ENCODE measurements at places on chromosomes 11 and 22.

- DNase-seq: no peak
These were observed 31.0 kb downstream of the TPCN2 start for GRCh38 chr11:69079661-69080256.

DNA sequence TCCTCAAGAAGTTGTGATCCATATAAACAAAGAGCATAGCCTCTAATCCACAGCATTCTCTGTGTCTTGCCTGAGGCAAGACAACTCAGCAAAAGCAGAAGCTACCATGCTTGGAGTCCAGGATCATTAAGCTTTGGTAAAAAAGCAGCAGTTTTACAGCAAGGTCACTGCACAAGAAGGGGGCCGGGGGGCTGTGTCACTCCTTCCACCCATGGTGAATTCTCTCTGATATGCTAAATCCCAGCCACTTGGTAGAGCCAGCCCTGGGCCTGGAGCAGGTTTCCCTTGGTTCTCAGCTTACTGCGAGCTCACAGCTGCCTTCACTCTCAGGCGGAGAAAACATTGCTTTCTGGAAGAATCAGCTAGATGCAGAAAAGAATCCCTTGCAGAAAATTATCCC is 144.7 kb downstream of the TENM4 start:
- no peak for DNase-seq

- no peak for DNase-seq
These were observed 3.5 kb downstream of the H19 start for GRCh38 chr11:1994121-1994520.

- peak; percentile 28 for DNase-seq
These were observed 21.6 kb downstream of the IMMP1L start for GRCh38 chr11:31487848-31488247.

- no peak for DNase-seq
These were observed 709.4 kb upstream of the KIRREL3 start for GRCh38 chr11:127709960-127710359.

DNA sequence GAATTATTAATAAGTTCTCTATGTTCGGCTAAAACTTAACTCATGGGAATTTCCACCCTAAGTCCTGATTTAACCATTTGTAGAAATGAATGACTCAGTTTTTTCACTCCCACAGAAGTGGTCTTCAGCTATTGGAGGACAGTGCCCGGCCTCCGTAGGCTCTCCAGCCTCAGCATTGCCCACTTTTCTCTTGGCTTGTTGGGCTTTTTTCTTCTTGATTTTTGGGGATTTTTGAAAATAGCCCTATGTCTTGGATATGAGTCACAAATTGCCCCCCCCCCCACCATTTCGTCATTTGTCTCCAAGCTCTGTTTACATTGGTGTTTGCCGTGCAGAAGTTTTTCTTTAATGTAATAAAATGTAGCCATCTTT is 66.7 kb downstream of the PACS1 start:
- peak; percentile 35 for DNase-seq

DNA sequence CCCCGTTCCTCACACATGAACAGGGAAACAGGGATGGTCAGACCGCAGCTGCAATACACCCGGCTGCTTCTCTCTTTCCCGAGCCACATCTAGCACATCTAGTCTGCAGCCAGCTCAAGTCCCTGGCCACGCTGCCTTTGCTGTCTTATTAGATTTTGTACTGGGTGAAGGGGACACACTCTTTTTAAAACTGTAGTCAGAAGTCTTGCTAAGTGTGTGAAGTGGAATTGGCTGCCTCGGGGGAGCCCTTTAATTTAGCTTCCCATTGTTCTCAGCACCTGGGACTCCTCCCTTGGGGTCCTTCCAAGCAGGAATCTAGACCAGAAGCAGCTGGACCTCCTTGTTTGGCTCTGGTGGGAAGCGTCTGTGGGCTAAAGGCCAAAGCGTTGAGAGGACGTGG is 420.0 kb downstream of the CTTN start:
- no peak for DNase-seq

GRCh38 chr11:6362873-6363678 is 27.2 kb upstream of the SMPD1 start:
- DNase-seq: peak; percentile 79

- DNase-seq: no peak
These were observed 16.5 kb downstream of the SLC22A12 start for GRCh38 chr11:64607381-64607985.

DNA sequence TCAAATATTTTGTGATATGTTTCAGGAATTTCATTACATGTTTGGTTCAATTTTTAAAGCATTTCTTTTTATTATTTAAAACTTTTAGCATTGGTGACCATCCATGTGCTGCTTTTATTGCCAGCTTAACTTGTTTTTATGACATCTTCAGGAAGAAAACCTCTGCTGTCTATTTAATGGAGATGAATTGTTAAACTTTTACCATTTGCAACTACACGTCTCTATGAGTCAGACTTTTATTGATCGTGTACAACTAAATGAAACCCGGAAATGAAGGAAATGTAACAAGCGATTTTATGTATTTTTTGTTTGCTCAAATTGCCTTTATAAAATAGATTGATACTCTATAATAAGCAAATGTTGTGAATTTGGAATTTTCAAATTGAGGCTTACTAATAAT is 113.0 kb downstream of the PTPRJ start:
- DNase-seq: no peak

DNA sequence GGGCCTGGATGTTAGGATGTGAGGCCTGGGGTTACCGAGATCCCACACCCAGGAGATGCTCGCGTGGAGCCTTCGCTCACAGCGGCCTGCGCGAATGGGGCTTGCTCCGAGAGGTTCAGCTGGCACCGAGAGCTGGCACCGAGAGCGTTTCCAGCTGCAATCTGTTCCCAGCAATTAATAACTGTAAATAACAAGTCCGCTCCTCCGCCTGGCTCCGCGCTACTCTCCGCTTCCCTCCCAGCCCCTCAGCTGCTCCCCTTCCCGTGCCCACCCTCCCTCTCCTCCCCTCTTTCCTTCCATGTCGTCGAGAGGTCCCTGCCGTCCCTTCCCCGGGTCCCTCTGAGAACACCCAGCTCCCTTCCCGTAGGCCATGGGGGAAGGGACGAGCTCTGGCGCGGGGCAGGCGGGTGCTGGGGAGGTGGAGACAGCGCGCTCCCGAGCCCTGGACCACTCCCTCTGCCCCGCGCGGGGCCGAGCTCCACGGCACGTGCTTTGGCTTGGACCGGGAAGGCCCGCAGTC is 110.8 kb downstream of the WNT7B start:
- no peak for DNase-seq

DNA sequence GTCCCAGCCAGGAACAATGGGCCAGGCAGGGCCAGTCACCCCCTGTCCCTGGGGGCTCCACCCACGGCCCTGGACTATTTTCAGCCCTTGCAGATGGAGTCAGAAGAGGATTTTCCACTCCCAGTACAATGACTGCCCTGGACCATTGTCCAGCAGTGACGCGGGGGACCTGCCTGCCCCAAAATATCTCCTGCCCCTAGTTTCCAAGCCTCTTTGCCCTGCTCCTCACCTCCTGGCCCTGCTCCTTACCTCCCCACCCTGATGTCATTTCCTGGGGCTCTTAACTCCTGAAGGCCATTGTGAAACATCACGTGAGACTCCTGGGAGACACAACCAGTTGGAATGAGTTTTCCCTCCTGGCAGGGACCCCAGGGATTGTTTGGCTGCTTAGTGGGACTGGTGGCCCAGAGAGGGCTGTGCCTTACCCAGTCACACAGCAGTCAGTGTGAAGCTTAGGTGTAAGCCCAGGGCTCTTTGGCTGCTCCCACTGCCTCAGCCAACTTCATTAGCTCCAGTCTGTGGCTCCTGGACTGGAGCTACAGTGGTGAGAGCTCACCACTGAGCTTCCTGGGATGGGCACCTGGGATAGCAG is 22.2 kb downstream of the P2RY2 start:
- peak; percentile 19 for DNase-seq

- DNase-seq: no peak
These were observed 18.2 kb upstream of the C11orf96 start for GRCh38 chr11:43924112-43924855.

GRCh38 chr11:96318399-96318798 is 24.6 kb downstream of the MAML2 start:
- no peak for DNase-seq

DNA sequence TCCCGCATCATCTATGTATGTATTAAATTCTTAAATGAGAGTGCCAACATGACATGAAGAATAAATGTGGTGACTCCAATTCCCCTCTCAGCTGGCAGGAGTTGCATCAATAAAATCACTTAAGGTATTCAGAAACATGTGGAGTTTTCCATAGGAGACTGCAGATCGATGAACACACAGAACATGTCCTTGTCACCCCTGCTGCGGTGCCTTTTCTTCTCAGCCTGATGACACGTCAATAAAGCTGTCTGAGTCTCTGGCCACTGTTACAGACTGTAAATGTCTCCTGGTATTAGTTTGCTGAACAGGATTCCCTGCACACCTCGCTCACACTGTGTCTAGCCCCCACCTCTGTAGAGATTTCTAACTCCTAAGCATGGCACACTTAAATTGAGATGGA is 460.5 kb downstream of the LRRC4C start:
- no peak for DNase-seq

DNA sequence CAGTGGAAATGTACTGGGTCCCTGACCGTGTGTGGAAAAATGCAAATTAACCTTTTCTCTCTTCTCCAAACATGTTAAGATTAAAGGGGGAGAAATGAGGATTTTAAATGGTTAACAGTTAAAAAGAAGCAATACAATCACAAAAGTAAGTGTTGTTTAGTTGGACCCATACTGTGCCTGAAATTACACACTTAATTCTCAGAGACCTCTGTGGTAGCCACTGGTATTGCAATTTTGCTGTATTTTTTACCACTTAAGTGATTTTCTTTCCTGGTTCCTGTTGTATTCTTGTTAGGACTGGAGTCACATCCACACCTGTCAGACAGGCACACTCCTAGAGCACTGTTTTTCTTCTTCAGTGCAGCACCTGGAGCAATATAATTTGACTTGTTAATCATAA is 179.6 kb upstream of the PDGFD start:
- DNase-seq: no peak

- no peak for DNase-seq
These were observed 176.5 kb downstream of the CTTN start for GRCh38 chr11:70574725-70575347.

All from Daoy (cell line).